ENCODE measurements at places on chromosomes 12 and 14. TPM values are rescaled to one million over a fixed set of nuclear protein-coding genes. Genes with fewer than 3 reads are reported as not detected.

CD163L1 gene
- total RNA-seq = 1.6 TPM

P2RX7 gene
- total RNA-seq = 1.0 TPM

NFATC4 gene
- total RNA-seq = 11.9 TPM

SSTR1 gene
- total RNA-seq = 5.3 TPM

GPR33 gene
- not detected for total RNA-seq

CCDC177 gene
- total RNA-seq = not detected

PLCZ1 gene
- not detected for total RNA-seq

CLMN gene
- total RNA-seq = 53.7 TPM

KRT77 gene
- total RNA-seq = not detected

KLRC2 gene
- total RNA-seq = 0.52 TPM

GRCh38 chr14:76688383-76688671, 72.9 kb upstream of the VASH1 start:
- no peaks in the 10 kb centered on the region for H3K27me3 ChIP-seq
- H3K4me3 ChIP-seq = no peak overlapping the region
- no peak for DNase-seq
- no peak overlapping the region for H3K27ac ChIP-seq
- no peaks in the 10 kb centered on the region for H3K4me1 ChIP-seq

- H3K36me3 ChIP-seq = no peaks in the 10 kb centered on the region
- no peak overlapping the region for H3K27ac ChIP-seq
- H3K4me1 ChIP-seq = peaks cover 6% of the 10 kb centered on the region
- no peak overlapping the region for H3K4me3 ChIP-seq
These were observed 36.7 kb downstream of the KIF21A start for GRCh38 chr12:39406262-39406661.

GRCh38 chr12:115648463-115648862, 629.0 kb downstream of the MED13L start:
- DNase-seq = no peak
- H3K27me3 ChIP-seq = no peaks in the 10 kb centered on the region
- no peaks in the 10 kb centered on the region for H3K36me3 ChIP-seq
- no peak overlapping the region for H3K4me3 ChIP-seq
- no peaks in the 10 kb centered on the region for H3K4me1 ChIP-seq

DNA sequence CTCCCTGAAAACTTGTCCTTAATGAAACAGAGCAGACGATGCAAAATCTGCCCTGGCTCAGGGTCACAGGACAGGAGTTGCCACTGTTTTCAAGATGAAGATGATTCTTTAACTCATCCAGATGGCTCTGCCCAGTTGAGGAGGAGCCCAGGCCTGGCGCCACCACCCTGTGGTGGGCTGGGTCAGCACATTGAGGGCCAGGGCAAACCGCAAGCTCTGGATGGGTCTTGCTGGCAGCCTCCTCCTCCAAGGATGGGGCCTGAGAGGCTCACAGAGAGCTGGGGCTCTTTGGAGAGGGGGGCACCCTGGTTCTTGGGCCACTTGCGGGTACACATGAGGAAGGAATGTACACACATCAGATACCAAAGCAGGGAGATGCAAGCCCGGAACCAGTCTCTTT, 158.2 kb downstream of the NUAK1 start:
- no peak overlapping the region for H3K4me3 ChIP-seq
- DNase-seq = no peak
- H3K4me1 ChIP-seq = no peaks in the 10 kb centered on the region

- no peak overlapping the region for H3K4me3 ChIP-seq
- no peak overlapping the region for H3K27ac ChIP-seq
- H3K36me3 ChIP-seq = no peaks in the 10 kb centered on the region
- H3K4me1 ChIP-seq = no peaks in the 10 kb centered on the region
These were observed 2.0 kb upstream of the PRB2 start for GRCh38 chr12:11397366-11397765.

GRCh38 chr12:58766513-58766870, 153.8 kb downstream of the LRIG3 start:
- no peak overlapping the region for H3K4me3 ChIP-seq
- peak overlapping the region; percentile 57 for H3K27ac ChIP-seq
- no peak for DNase-seq

DNA sequence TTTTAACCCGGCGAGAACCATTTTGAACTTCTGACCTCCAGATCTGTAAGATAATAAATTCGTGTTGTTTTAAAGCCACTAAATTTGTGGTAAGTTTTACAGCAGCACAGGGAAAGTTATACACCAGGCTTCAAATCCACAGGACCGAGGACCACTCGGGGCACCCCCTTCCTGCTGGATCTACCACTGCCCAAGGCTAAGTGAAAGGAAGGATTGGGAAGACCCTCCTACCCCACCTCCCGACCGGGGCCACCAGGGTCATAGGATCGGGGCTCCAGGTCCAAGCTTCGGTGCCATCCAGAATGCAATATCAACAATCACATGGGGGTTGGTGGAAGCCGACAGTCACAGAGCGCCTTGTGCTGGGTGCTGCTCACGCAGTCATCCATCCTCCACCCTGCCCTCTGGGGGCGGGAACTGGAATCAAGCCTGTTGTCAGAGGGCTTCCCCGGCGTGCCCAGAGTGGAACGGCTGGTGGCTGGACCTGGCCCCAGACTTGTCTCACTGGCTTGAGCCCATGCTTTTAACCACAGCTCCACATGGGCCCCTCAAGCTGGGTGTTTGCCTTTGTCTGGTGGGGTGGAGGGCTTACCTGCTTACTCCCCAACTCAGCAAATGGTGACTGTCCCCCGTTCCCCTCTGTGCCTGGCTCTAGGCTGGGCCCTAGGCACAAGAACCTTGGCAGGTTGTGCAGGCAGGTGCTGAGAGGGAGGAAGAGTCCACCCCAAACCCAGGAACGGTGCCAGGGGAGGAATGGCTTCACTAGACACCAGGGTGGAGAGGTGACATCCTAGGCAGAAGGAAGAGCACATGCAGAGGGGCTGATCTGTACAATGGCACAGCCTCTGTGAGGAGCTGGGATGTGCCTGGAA, 180.3 kb upstream of the RTL1 start:
- H3K4me3 ChIP-seq = no peak overlapping the region
- no peak for DNase-seq
- H3K27me3 ChIP-seq = no peaks in the 10 kb centered on the region
- no peak overlapping the region for H3K27ac ChIP-seq
- H3K36me3 ChIP-seq = no peaks in the 10 kb centered on the region

DNA sequence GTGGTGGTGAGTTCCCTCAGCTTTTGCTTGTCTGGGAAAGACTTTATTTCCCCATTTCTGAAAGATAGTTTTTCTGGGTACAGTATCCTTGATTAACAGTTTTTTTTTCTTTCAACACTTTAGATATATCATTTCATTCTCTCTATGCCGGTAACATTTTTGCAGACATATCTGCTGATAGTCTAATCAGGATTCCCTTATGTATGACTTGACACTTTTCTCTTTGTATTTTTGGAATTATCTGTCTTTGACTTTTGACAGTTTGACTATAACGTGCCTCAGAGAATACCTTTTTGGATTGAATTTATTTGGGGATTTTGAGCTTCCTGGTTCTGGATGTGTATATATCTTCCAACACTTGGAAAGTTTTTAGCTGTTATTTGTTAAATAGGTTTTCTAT, 234.8 kb upstream of the PRICKLE1 start:
- no peaks in the 10 kb centered on the region for H3K36me3 ChIP-seq
- no peaks in the 10 kb centered on the region for H3K4me1 ChIP-seq
- no peak overlapping the region for H3K4me3 ChIP-seq

DNA sequence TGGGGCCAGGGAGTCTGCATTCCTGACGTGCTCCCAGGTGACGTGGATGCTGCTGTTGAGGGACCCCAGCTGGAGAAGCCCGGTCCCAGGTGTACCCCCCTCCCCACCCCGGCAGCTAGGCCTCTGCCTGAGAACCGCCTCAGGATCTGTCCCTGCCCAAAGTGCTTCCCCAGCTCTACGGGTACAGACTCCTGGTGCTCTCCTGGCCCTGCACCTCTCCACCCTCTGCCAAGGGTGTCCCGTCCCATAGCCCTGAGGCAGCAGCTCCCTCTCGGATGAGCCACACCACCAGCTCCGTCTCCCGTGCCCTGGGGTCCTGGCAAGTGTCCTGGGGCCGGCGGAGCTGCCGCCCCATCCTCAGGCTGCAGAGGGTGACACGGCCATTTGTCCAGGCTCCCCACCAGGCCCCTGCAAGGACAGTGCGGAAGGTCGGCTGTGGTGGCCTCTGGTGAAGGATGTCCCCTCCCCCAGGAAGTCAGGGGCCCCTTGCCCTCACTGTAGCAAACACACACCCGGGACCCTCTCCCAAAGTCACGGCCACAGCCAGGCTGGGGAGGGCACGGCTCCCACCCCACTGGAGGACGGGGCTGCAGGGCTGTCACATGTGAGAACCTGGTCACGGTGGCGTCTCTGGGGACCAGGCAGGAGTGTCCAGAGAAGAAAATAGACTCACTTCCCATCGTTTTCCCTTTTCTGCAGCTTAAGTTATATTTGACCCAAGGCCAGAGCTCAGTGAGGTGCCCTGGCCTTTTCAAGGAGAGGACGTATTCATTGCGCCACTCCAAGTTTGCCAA, 74.4 kb upstream of the FBRSL1 start:
- no peaks in the 10 kb centered on the region for H3K27me3 ChIP-seq
- H3K4me1 ChIP-seq = peaks cover 13% of the 10 kb centered on the region
- no peak overlapping the region for H3K4me3 ChIP-seq
- H3K36me3 ChIP-seq = no peaks in the 10 kb centered on the region

DNA sequence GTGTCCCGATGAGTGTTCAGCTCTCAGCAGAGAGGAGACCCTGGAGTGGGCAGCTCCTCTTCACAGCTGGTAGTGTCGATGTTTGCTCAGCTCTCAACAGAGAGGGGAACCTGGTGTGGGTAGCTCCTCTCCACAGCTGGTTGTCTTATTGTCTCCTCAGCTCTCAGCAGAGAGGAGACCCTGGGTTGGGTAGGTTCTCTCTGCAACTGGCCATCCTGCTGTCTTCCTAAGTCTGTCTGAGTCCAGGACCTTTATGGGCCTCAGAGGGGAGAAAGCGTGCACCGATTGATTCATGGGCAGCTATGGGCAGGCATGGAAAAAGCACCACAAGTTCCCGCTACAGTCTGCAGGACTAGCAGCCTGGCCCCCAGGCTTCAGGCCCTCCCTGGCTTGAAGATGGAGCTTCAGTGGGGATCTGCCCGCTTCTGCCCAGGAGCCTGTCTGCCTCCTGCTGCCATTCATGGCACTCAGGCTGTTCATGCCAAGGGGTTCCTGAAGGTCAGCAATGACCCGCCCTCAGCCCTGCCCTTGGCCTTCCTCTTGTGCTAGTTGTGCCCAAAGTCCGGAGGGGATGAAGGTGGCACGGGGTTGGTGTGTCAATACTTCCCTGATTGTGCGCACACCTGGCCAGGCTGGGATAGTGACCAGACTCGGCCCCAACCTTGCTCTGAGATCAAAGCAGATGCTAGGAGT, 224.2 kb downstream of the KCNC2 start:
- H3K27me3 ChIP-seq = no peaks in the 10 kb centered on the region
- no peak overlapping the region for H3K4me3 ChIP-seq
- H3K36me3 ChIP-seq = no peaks in the 10 kb centered on the region
- H3K27ac ChIP-seq = no peak overlapping the region
- no peak for DNase-seq

DNA sequence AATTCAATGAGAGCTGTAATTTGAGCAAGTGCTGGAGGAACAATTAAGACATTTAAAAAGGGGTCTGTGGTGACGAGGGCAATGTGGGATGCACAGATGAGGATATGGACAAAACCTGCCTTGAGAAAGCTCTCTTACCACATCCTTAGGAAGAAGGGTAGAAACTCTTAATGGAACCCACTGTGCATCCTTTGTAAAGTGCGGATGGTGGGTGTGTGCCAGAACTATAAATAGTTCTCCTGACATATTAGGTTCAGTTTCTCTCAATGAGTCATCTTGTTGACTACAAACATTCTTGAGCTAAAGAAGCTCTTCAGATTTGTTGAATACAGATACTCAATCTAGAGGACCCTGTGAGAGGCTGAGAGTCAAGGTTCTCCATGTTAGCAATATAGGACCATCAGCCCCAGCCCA, 106.1 kb upstream of the ANO4 start:
- no peaks in the 10 kb centered on the region for H3K27me3 ChIP-seq
- no peak overlapping the region for H3K4me3 ChIP-seq
- no peak for DNase-seq
- H3K4me1 ChIP-seq = no peaks in the 10 kb centered on the region
- H3K27ac ChIP-seq = no peak overlapping the region

- DNase-seq = no peak
- H3K36me3 ChIP-seq = no peaks in the 10 kb centered on the region
- no peaks in the 10 kb centered on the region for H3K27me3 ChIP-seq
- no peak overlapping the region for H3K4me3 ChIP-seq
These were observed 46.6 kb downstream of the PDZRN4 start for GRCh38 chr12:41234692-41235091.

DNA sequence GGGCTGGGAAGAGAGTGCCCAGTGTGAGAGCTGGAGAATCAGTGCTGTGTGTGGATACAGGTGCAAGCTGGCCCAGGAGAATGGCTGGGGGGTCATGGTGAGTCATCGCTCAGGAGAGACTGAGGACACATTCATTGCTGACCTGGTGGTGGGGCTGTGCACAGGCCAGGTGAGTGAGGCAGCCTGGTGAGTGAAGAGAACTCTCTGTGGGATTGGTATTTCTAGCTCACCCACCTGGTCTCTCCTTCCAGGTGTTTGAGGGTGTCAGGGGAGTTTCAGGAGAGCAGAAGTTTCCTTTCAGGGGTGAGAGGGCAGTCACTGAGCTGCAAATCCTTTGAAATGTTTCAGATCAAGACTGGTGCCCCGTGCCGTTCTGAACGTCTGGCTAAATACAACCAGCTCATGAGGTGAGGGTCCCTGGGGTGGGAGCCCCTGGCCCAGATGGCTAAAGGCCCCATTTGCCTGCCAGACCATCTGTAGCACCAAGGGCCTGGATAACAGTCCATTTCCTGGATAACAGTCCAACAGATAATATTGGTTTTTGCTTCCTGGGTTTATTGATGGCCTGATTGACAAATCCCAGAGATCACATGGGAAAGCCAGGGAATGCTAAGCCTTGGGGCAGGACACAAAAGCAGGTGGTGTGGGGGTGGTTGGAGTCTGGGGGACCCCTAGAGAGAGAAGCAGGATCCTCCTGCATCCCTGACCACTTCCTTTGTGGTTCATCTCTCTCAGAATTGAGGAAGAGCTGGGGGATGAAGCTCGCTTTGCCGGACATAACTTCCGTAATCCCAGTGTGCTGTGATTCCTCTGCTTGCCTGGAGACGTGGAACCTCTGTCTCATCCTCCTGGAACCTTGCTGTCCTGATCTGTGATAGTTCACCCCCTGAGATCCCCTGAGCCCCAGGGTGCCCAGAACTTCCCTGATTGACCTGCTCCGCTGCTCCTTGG, 5.5 kb upstream of the ATN1 start:
- no peak for DNase-seq
- H3K4me1 ChIP-seq = peaks cover 30% of the 10 kb centered on the region
- H3K27ac ChIP-seq = no peak overlapping the region
- H3K27me3 ChIP-seq = no peaks in the 10 kb centered on the region

DNA sequence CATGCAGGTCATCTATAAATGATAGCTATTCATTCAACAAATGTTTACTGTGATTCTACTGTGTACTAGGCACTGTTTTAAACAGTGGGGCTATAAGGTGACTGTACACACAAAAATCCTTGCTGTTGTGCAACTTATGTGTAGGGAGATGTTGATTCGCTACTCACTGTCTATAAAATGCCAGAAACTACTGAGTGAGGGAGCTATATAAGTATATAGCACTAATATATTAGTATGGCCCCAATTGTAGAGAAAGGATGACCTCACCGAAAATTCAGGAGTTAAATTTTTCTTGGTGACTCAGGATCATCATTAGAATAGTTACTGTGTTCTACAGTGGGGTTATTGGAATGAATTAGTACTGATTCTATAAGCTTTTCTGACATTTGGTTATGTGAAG, 117.4 kb downstream of the TGFB3 start:
- peaks cover 31% of the 10 kb centered on the region for H3K4me1 ChIP-seq
- DNase-seq = no peak
- no peaks in the 10 kb centered on the region for H3K27me3 ChIP-seq
- H3K36me3 ChIP-seq = no peaks in the 10 kb centered on the region
- H3K4me3 ChIP-seq = no peak overlapping the region
